D721Med (cell line): ENCODE measurements at places on chromosomes 7 and 10.

- DNase-seq: no peak
These were observed 197.0 kb upstream of the AGK start for GRCh38 chr7:141354251-141354650.

DNA sequence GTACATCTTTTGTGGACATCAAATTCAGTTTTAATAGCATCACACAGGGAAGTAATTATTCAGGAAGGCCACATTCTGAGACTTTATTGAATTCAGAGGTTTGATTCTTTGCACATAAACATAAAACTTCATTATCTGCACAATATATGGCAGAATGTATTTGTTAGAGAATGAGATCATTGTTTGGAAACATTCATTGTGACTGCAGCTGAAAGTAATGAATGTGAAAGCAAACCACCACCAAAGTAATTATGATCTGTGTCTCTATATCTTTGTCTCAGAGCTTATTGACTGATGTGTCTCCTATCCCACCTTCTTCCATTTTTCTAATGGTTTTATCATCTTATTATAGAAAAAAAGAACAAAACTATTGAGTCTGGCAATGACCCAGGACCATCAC is 340.9 kb upstream of the PCDH15 start:
- DNase-seq: no peak

- no peak for DNase-seq
These were observed 280.5 kb downstream of the KIF20B start for GRCh38 chr10:89981891-89982290.

DNA sequence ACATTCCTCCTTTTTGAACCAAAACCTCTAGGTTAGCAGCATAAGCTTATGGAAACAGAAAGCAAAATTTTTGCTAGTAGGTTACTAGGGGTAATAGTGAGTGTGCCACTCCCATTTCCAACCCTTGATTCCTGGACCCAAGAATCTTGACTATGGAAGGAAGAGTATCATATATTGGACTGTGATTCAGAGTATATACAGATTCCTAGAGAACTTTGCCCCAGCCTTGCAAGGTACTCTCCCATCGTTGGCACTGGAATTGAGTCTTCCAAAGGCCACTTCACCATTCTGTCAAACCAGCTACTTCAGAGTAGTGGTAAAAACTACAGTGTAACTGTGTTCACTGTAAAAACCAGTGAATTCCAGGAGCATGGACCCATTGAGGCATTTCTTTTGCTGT is 69.4 kb downstream of the LRRC17 start:
- no peak for DNase-seq

GRCh38 chr10:17622061-17622460 is 4.9 kb upstream of the HACD1 start:
- no peak for DNase-seq

DNA sequence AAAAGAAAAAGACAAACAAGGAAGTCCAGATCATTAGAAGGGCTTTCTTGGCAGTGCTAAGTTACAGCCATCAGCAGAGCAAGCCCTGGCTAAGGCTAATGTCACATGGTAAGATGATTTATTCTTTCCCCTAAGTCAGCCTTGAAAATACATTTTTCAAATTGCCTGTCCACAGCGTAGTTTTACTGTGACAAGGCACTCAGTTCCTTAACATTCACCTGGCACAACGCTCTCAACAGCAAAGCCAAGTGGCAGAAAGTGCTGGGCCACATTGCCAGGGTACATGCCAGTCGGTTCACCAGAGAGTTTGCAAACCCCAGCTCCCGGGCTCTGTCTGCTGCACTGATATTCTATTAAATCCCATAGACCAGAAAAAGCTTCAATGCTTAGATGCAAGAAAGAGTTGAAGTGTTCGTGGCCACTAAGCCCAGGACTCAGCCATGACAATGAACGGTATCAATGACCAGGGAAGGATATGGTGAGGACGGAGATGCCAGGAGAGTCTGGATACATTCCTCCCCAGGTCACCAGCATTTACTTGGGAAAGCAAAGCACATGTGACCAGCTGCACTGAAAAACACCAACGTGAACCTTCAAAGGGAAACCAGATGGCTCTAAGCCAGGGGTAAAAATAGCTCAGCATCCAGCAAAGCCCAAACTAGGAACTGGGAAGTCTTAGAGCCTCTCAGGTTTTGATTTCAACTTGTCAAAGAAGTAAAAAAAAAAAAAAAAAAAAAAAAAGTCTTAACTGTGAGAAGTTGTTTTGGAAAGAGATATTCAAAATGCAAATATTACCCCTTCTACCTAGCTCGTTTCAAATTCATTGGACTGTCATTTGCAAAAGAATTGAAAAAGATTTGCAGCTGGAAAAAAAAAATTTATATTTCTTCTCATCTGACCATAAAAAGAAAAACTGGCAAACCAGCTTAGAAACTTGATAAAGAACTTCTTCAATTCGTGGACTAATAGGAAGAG is 23.9 kb upstream of the MPP7 start:
- DNase-seq: no peak

- no peak for DNase-seq
These were observed 108.0 kb downstream of the SPAG6 start for GRCh38 chr10:22453320-22453719.

DNA sequence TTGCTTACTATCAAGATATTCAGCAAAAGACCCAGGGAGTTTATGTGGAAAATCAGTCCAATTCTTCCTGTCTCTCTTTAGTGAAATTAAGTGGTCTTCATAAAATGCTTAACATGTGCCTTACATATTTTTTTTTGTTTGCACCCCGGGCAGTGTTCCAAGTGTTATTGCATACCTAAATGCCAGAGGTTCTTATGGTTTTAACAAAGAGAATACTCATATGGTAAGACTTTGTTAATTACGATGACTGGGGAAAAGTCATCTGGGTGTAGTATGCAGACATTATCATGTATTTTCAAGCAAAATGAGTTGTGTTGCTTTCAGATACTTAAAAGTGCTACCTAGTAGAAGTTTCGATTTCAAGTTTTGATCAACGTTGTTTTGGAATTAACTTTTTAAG is 82.6 kb downstream of the PRKG1 start:
- no peak for DNase-seq
